ENCODE measurements at places on chromosomes 12 and 14.

GRCh38 chr12:108115123-108116121 is 13.7 kb upstream of the WSCD2 start:
- DNase-seq = no peak

DNA sequence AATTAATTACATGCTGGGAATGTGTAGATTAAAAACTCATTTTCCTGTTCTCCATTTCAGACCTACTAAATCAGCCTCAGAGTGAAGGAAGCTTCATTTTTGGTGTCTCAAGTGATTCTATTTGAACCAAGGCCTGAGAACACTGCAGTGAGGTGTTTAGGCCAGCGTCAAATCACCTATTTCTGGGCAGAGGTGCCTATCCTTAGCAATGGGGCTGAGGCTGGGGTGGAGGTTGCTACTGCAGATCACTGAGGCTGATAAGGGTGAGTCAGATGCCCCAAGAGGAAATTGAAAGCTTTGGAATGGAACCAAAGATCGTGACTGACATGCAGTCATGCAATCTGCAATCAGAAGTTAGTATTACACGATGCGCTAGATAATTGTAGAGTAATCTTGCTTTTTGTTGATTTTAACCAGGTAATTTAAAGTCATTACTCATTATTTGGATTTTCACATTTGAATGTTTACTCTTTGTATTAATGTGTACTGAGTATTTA is 4.4 kb downstream of the TXNRD1 start:
- no peak for DNase-seq

DNA sequence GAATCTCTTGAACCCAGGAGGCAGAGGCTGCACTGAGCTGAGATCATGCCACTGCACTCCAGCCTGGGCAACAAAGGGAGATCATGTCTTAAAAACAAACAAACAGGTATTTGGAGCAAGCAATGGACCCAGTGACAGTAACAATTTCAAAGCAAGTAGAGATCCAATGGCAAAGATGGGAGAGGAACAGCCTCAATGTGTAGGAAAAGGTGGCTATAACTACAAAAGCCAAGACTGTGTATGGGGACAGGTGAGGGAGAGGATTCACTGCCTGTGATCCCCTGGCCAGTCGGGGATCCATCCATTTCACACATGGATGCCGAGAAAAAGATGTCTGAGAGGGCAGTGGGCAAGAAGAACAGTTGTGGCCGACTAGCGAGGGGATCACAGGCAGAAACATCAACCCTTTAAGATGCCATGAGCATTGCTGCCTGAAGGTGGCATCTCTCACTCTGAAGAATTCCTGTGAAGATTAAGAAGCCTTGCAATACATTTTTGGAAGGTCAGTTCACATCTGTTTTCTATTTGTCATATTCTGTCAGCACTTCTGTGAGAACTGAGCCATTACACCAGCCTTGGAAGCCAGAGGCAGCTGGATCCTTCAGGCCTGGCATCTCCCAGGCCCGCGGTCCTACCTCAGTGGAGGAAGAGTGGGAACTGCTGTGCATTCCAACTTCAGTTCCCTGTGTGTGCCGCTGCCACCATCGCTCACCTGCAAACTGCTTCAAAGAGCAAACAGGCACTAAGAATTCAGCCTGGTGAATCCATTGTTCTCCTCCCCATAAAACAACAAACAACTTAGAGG is 54.5 kb upstream of the FRS2 start:
- DNase-seq = peak; percentile 44

DNA sequence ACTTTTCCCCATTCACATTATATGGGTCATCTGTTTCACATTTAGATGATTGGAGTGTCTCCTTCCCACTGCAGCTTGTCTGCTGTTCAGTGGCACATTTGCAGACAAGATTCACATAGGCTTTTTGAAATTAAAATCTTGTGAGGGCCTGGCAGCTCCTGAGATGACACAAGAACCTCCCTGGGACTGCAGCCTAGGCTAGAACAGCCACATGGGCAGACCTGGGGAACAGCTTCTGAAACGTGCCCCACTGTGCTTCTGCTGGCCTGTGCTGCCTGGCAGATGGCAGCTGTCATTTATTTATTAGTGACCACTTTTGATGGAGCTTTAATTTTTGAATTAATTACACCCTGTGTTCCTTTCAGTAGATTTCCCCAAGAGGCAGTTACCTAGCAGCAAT is 137.4 kb downstream of the GRIP1 start:
- no peak for DNase-seq

- no peak for DNase-seq
Measured at GRCh38 chr12:3273409-3273853, 196.3 kb downstream of the TSPAN9 start.

DNA sequence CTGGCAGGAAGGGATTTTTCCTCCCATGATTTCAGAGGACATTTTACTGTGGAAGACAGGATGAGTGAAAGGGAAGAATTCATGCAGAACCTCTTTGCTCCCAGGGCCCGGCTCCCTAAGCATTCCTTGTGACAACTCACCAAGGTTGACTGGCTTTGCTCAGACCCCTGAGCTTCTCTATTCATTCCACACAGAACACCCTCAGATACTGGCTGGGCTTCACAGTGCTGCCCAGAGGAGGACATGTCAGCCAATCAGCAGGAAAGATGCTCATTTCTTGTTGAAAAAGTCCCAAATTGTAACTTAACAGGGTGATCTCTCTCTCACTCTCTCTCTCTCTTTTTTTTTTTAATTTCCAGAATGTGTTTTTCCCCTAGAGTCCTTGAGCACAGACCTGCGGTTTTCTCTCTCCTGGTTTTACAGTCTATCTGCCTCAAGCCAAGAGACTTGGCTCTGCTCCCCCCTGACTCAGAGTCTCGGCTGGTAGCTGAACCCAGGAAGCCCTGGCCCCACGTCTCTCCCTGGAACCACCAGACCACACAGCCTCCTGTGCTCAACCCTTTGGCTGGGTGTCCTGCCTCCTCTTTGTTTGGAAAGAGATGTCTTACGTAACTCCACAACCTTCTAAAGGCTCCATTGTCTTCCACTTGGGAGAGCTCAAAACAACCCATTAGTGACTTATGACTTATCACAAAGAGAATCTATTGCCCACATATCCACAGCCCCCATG is 43.9 kb downstream of the SSPN start:
- DNase-seq = no peak

GRCh38 chr14:104436741-104437701 is 142.5 kb upstream of the C14orf180 start:
- DNase-seq = peak; percentile 68

DNA sequence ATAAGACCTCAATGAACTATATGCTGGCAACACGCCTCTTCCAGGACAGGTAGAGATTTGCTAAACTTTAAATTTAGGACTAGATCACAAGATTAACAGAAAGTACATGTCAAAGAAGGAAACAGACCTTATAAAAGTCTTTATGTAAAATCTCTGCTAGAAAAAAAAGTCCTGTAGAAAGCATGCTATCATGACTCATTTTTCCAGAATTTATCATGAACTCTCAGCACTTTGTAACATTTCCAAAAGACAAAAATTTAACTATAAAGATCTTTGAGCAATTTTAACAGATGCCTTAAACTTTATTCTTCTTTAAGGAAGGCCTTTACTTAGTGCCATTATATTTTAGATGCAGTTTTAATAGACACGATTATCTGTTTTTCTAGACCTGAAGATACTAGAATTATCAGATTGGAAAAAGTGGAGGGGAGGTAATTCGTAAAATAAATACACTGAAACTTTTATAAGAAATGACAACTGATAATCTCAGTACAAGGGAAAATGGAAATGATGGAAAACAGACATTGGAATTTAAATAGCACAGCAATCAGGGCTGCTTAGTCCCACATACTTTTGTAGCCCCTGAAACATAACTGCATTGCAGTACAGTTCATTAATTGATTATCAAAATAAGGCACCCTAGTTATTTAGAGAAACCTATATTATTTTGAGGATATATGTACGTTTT is 92.0 kb downstream of the TTLL5 start:
- DNase-seq = no peak

DNA sequence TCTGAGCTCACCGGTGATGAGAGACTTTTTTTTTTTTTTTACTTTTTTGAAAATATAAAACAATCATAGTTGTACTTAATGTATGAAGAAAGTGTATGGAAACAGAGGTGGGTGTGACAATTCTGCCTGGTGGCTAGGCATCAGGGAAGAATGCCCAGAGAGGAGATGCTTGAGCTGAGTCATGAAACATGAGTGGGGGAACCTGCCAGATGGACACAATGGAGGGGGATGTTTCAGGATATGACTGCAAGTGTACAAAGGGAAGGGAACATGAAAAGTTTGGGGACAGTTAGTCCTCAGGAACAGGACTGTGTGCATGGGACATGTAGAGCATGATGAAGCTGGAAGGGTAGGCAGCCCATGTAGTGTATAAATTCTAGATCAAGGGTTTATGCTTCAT is 274.2 kb upstream of the E2F7 start:
- no peak for DNase-seq

DNA sequence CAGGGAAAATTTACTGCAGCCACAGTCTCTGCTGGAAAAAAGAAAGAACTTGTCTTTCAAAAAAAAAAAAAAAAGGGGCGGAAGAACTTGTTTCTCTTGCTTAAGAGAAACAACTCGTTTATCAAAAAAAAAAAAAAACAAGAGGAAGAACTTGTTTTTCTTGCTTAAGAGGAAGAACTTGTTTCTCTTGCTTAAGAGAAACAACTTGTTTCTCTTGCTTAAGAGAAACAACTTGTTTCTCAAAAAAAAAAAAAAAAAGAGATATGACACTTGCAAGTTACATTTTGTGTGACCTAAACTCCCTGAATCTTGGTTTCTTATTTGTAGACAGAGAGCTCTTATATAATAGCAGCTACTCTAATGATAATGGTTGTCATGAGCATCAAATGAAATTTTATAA is 44.7 kb upstream of the USP15 start:
- no peak for DNase-seq

DNA sequence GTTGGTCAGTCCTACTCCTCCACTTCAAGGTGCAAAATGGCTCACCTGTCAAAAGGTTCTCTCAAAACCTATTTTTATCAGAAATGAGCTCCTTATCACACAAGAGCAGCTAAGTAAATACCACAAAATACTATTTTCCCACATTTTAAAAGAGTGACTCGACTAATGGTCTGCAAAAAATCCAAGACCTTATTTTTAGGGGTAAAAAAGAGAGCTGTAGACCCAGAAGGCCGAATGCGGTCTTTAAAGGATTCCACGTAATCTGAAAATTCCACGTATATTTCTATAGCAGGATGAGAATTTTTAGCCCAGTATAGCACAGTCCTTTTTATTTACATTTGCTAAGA is 3.8 kb downstream of the C14orf93 start:
- DNase-seq = no peak

- no peak for DNase-seq
Measured at GRCh38 chr14:100842799-100843198, 16.9 kb downstream of the MEG3 start.

DNA sequence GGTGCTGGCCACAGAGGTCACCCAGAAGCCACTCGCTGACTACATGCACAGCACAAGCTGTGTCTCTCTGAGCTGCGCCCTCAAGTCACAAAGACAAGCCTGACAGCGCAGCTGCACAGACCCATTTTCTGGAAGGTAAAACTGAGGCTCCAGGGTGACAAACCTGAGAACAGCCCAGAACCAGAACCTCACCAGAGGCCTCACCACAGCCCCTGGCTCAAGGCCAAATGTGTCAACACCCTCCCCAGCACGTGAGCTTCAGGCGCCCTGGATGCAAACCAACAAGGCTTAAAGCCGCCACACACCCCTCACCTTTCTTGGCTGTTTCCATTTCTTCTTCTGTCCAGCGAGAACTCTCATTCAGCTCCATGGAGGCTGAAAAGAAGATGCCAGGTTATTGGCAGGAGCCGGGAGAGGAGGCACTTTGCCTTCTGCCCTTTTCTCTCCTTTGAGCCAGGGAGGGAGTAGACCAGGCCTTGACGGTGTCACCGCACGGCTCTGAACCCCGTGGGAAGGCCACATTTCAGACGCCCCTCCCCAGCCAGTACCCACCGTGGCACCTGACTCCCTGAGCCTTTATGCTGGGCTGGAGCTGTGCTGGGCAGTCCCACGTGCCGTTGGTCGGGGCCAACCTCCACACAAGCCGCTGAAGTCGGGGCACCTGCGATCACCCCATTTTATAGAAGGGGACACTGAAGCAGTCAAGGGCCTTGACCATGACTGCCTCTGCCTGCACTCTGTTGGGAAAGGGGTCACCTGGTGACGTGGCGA is 103.1 kb downstream of the RFLNA start:
- no peak for DNase-seq

GRCh38 chr12:86148612-86149011 is 107.6 kb downstream of the MGAT4C start:
- no peak for DNase-seq

GRCh38 chr14:67900231-67900630 is 80.7 kb downstream of the RAD51B start:
- DNase-seq = no peak

GRCh38 chr12:79531518-79531917 is 159.2 kb downstream of the PAWR start:
- DNase-seq = no peak

GRCh38 chr12:110739488-110739887 is 3.2 kb downstream of the PPP1CC start:
- no peak for DNase-seq

GRCh38 chr14:61282746-61283145 is 1.6 kb upstream of the TMEM30B start:
- DNase-seq = no peak

All from H7 (cell line).